Natural killer cell treated with Interleukin-12 subunit alpha and Interleukin-12 subunit beta and Interleukin-15 and Interleukin-18, amount 100 ng/mL, for 72 hours (primary cell): ENCODE measurements at places on chromosomes 16 and 17.
A peak's percentile ranks its signal among the peaks of the same experiment; 100 is the strongest.

GRCh38 chr16:84836234-84836647 lies 16.5 kb downstream of the CRISPLD2 start:
- peaks cover 14% of the 10 kb centered on the region for H3K27me3 ChIP-seq
- H3K36me3 ChIP-seq: no peaks in the 10 kb centered on the region
- no peak for DNase-seq
- no peak overlapping the region for H3K27ac ChIP-seq
- no peaks in the 10 kb centered on the region for H3K4me1 ChIP-seq

GRCh38 chr16:71540-72401 lies 660 bp downstream of the RHBDF1 start:
- DNase-seq: no peak
- no peaks in the 10 kb centered on the region for H3K36me3 ChIP-seq

DNA sequence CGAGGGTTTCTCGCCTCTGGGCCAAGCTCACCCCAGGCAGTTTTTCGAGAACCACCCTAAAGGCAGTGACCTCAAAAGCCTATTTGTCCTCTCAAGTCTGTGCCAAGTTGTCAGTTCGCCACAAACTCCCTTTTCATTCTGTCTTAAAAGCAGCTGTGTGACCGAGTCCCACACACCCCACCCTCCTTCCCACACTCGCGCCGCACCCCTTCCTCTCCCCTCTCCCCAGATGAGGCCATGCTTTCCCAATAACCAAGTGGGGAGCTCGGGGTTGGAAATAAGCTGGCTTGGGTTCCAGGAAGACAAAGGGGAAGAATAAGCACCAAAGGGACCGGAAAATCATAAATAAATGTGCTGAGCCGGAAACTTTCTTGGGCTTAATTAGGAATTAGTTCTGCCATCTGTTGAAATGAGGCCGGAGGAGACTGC lies 36.7 kb downstream of the GRIN2C start:
- DNase-seq: no peak
- no peak overlapping the region for H3K4me3 ChIP-seq
- no peak overlapping the region for H3K27ac ChIP-seq
- H3K36me3 ChIP-seq: no peaks in the 10 kb centered on the region
- H3K4me1 ChIP-seq: no peaks in the 10 kb centered on the region

- no peak overlapping the region for H3K4me3 ChIP-seq
- peak overlapping the region; percentile 10 for H3K27ac ChIP-seq
- H3K4me1 ChIP-seq: peaks cover 38% of the 10 kb centered on the region
- no peak for DNase-seq
These were observed 18.0 kb downstream of the CCR7 start for GRCh38 chr17:40547079-40547784.

DNA sequence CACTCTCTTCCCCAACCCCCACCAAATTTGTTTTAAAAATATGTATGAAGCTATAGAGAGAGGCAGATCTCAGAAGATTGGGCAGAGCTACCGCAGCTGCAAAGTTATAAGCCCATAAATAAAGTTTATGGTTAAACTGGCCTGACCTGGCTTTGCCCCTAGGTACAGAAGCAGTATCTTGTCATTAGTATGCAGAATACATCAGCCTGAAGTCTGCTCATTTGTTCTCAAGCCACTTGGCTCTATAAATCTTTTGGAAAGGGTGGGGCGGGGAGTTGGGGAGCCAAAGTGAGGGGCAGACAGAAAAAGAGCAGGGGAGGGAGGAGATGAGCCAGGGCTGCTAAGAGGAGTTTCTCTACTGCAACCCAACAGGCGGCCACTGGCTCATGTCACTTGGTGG lies 113.2 kb downstream of the SOX9 start:
- H3K27ac ChIP-seq: no peak overlapping the region
- no peak overlapping the region for H3K4me3 ChIP-seq
- no peaks in the 10 kb centered on the region for H3K36me3 ChIP-seq
- no peak for DNase-seq
- no peaks in the 10 kb centered on the region for H3K4me1 ChIP-seq
